ENCODE measurements at places on chromosomes 11 and 22.

DNA sequence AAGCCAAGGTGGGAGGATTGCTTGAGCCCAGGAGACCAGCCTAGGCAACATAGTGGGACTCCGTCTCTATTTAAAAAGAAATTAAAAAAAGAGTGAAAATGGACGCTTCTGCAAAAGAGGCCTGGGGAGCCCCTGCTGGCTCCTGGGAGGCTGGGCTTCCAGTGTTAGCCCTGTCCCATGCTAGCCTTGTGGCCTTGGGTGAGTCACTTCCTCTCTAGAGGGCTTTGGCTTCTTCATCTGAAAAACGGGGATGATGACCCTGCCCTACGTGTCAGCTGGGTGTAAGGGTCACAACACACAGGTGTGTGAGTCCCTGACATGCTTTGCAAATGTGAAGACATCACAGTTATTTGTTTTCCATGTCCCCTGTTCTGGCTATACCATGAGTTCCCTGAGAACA is 32.8 kb downstream of the FAM227A start:
- no peak for DNase-seq

DNA sequence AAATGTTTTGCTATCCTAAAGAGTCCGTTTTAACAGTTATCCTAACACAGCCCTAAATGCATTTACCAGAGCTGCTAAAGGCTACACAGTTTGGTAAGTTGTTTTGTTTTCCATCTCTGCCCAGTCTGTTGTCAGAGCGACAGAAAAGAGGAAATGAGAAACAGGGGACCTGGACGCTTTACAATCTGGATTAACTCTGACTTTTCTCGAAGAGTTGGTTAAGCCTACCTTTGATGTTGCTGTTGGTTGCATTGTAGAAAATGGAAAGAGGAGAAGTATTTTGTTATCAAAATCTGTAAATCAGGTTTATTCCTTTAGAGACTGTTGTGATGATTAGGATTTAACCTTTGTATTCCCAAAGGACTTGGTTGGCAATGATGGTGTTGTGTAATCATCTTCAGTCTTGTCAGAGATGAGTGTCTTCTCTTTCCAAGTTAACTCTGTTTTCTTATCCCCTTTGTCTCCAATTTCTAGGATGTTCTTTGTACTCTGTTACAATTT is 481 bp downstream of the ANGPTL5 start:
- DNase-seq: peak; percentile 53

GRCh38 chr11:80649186-80649585 is 1208.4 kb upstream of the TENM4 start:
- DNase-seq: no peak

- DNase-seq: no peak
Observed at GRCh38 chr11:83061883-83062282, 9.8 kb downstream of the RAB30 start.

DNA sequence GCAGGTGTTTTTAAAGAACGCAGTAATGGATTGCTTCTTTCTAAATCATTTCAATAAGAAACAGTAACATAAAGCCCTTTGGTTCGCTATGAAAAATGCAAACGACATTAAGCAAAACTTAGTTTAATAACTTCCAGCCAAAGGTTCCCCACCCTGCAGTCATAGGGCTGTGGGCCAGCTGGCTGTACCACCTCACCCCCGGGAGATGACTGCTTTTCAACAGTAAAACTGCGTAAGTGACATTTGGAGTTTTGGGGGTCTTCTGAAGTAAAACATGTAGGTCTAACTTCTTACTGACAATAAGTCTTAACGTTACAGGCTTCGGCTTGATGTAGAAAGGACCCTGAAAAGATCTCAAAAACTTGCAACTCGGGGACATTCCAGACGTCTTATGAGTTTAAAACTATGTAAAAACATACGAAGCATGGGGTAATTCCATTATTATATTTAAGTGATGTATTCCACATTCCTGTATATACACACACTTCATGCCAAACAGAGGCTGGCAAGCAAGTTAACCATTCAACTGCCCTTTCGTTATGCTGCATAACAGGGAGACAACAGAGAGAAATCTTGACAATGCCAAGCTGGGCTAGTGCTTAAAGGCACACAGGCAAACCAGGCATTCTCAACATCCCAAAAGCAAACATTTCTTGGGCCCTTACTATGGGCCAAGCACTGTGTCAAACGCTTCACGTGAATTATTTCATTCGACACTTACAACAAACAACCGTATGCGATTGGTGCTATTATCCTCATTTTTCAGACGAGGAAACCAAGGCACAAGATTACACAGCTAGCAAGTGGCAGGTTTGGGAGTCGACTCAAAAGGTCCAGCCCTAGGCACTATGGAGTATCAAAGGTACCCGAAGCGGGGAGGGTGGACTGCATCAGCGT is 1.2 kb downstream of the MRTFA start:
- no peak for DNase-seq

DNA sequence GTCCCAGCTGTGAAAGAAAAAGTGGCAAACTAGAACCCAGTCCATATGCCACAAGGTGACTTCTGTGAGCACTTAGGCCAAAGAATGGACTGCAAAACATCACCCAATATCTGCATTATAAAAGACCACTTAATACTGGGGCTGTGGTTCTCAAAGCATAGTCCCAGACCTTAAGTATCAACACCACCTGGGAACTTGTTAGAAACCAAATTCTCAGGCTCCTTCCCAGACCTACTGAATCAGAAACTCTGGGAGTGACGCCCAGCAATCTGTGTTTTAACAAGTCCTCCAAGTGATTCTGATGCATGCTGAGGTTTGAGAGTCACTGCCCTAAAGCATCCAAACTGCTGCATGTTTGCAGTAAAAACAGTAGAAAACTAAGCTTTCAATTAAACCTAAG is 81.3 kb downstream of the SERGEF start:
- no peak for DNase-seq

DNA sequence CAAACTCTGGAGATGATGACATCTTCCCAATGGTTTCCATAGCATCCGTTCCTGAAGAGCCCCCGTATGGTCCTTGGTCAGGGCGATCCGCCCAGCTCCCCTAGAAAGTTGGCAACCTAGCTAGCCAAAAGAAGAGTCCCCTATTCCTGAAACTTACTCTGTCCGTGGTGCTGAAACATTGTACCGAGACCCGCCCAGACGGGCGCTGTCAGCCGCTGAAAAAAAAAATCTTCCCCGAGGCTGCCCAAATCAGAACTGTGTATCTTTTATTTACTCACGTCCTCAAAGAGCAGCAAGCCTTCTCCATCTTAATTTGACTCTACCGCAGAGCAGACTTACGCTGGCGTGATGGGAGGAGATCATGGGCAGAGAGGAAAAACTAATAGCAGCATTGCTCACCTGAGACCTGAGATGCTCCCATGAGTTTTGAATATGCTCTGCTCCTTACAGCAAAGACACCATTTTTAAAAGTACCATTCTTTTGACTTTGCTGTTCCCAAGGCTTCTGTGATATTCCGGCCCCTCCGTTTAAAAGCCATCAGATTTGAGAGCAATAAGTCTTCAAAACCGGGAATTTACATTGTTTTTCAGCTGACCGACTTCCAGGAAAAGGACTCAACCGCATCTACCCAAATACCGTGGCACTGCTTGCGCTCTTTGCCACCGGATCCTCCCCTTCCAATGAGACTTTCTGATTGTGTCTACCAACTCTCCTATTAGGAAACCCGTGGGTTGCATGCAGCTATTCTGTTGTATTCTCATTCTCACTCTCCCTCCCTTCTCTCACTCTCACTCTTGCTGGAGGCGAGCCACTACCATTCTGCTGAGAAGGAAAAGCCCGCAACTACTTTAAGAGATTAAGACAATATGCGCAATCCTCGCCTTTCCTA is at the start of gene SLC17A6:
TSS of gene SLC17A6 (plus strand) at position 786 of the 890 bp plus-strand sequence. CDS start 153 bp downstream, outside the sequence.
- peak; percentile 0 for DNase-seq

DNA sequence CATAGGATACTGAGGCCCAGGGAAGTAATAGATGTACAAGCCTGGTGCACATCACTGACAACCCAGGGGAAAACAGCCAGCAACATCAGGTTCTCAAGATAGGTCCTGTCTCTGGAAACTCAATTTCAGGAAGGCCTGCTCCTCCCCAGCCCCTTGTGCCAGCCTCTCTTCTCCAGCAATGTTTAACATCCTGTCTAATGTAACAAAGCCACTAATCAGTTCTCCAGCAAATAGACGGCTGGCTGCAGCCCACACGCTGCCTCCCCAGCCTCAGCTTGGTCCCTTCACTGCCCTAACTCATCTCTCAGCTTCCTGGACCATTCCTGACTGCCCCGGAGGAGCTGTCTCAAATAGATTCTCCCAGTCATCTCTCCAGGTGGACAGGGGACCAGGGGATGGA is 37.8 kb downstream of the RPL27A start:
- no peak for DNase-seq

DNA sequence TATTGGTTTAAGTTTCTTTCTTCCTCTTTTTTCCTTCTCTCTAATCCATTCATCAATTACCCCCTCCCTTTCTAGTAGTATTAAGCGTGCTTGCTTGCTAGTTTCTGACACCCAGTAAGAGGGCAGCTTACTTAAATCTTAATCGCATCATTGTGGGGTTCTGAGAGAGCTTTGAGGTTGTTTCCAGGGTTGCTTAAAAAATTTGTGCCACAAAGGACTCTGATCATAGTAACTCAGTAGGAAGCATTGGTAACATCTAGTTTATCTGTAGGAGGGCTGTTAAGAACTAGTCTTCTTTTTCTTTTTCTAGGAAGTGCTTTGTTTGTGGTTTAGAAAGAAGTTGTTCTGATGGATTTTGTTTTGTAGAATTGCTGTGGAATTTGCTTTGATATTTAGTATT is 45.3 kb downstream of the TMEM135 start:
- no peak for DNase-seq

- DNase-seq: peak; percentile 72
Observed at GRCh38 chr22:32649515-32650200, 151.8 kb upstream of the TIMP3 start.

DNA sequence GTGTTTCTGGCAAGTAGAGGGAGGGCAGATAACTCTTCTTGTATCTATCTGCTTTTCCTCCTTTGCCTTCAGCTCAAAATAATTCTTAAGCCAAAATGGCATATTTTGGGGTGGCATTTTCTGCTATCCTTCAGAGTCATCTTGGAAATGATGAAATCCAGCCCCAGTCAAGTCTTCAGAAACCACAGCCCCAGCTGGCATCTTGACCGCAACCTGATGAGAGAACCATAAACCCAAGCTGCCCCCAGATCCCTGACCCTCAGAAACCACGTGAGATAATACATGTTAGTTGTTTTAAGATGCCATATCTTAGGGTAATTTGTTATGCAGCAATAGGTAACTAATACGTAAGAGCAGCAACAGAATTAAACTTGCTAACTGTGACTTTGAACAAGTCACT is 15.1 kb upstream of the PAMR1 start:
- no peak for DNase-seq

GRCh38 chr11:84882056-84882455 is 745.1 kb downstream of the DLG2 start:
- DNase-seq: no peak

- no peak for DNase-seq
Observed at GRCh38 chr22:21051145-21051830, 5.5 kb downstream of the LRRC74B start.

DNA sequence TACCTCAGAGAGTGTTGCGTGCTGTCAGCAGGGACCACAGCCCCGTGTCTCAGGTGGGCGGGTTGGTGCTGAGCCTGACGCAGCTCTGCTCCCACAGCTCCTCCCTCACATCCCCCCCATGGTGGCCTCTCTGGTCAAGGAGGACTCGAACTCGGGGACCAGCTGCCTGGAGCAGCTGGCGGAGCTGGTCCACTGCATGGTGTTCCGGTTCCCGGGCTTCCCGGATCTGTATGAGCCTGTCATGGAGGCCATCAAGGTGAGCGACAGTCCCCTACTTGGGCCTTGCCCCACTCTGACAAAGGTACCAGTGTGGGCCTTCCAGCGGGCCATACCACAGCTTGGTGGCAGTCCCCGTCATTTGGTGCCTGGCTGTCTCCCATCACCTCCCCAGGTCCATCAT is 11.8 kb downstream of the USP35 start:
- no peak for DNase-seq

GRCh38 chr11:62817129-62817528 is 11.9 kb upstream of the NXF1 start:
- DNase-seq: no peak

DNA sequence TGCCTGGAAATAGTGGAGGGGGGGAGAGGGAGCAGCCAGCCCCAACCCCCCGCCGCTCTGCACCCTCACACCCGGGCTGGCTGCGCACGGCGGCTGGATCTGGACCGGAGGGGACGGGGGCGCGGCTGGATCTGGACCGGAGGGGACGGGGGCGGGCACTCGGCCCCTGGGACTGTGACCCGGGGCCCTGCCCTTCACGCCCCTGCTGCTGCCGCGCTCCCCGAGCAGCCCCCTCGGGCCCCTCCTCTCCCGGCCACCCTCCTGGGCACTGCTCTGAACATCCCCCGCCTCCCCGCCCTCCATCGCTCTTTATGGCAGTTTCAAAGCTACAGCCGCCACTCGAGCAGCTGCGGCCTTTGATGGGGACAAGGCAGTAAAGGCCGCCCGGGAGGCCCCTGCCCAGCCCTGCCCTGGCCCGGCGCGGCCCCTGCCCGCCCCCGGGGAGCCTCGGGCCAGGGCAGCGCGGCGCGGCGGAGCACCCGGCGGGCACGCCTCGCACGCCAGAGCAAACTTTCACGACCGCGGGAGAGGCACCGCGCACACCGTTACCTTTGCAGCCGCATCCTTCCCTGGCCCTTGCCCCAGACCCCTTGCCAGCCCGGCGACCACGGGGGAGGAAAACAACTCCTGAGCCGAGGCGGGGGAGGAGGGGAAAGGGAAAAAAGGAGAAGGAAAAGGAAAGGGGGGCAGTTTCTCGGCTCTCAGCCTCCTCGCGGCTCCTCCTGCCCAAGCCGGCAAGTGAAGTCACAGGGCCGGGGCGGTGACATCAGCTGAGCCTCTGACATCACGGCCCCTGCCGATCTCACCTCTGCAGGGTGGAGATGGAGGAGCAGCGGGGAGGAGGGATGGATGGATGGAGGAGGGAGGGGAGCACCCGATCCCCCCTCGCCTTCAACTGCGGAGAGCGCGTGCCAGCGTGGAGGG is 13.1 kb upstream of the TCF20 start:
- no peak for DNase-seq

DNA sequence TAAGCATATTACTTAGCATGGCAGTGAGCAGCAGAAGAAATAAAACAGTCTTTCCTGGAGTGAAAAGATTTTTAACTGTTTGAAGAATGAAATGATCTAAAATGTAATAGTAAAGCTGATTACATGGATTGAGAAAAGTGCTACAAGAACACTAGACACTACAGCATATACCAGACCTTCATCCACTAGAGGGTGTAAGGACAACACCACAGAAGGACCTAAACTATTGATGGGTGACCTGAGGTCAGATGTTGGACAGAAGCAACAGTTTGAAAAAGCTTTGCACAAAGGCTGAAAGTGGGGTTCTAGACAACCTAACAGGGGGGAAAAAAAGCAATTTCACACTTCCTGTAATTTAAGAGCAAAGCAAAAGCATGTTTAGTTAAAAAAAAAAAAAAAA is 97.7 kb downstream of the RBFOX2 start:
- DNase-seq: peak; percentile 36

All from skeletal muscle cell (primary cell).